Mammary microvascular endothelial cell (primary cell): ENCODE measurements at places on chromosomes 6 and 20. TPM values are rescaled to one million over a fixed set of nuclear protein-coding genes. Genes with fewer than 3 reads are reported as not detected.

The OPN5 gene
- total RNA-seq: not detected in 2 replicates

The PRSS35 gene
- total RNA-seq: not detected in 2 replicates

The TPD52L1 gene
- 5.5 and 7.0 TPM in 2 replicates for total RNA-seq

The LTA gene
- 0.13 TPM in 1 of 2 replicates, not detected in the other for total RNA-seq

The RAD21L1 gene
- total RNA-seq: not detected in 2 replicates

The ERVFRD-1 gene
- total RNA-seq: 6.5 and 7.2 TPM in 2 replicates

The TRIM10 gene
- not detected in 2 replicates for total RNA-seq

The TCF21 gene
- not detected in 2 replicates for total RNA-seq

The RAET1L gene
- not detected in 2 replicates for total RNA-seq

The TFAP2B gene
- under 0.01 TPM in 1 of 2 replicates, not detected in the other for total RNA-seq

The C6orf58 gene
- not detected in 2 replicates for total RNA-seq

The GDAP1L1 gene
- not detected in 2 replicates for total RNA-seq

The FGD2 gene
- total RNA-seq: not detected in 2 replicates

The DTD1 gene
- total RNA-seq: 84.0 and 92.1 TPM in 2 replicates

The CNKSR3 gene
- 15.0 and 16.3 TPM in 2 replicates for total RNA-seq

The SLC17A5 gene
- total RNA-seq: 19.3 and 19.6 TPM in 2 replicates

The TBXT gene
- not detected in 2 replicates for total RNA-seq

The ZNF391 gene
- 0.27 and 0.64 TPM in 2 replicates for total RNA-seq

The MPIG6B gene
- total RNA-seq: not detected in 2 replicates

The DYNLT1 gene
- total RNA-seq: 251 and 274 TPM in 2 replicates

The IL17A gene
- not detected in 2 replicates for total RNA-seq

The C4B gene
- 0.33 and 1.6 TPM in 2 replicates for total RNA-seq

The CDSN gene
- total RNA-seq: not detected in 2 replicates

The ABCC10 gene
- 17.1 and 19.1 TPM in 2 replicates for total RNA-seq

The FHL5 gene
- not detected in 2 replicates for total RNA-seq

The RCAN2 gene
- 0.80 and 1.3 TPM in 2 replicates for total RNA-seq

The C20orf202 gene
- not detected in 2 replicates for total RNA-seq
